Kidney epithelial cell (primary cell): ENCODE measurements at places on chromosomes 2 and 18.

GRCh38 chr2:216057688-216058193 is 23.9 kb downstream of the PECR start:
- peak; percentile 99 for DNase-seq

DNA sequence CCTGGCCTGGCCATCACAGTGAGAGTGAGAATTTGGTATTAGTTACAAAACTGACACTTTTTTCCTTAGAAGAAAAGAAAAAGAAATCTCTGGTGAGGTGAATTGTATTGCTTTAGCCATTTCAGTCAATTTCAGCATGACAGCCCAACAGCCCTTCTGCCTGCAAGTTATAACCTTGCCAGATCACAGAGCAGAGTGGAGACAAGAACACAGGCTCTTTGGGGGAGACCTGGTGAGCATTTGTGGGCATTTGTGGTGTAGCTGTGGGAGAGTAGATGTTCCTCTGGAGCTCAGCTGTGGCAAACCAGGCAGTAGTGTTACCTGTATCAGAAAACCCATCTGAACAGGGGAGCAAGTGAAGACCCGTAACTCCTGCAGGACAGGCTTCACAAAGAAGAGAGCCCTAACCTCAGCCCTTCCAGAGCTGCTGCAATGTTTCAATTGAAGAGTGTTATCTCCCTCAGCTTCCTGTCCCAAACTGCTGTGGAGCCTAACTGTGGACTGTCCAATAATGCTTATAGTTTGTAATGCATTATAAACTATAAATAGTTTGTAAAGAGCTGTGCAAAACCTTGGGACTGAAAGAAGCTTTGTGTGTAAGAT is 22.8 kb upstream of the DLX1 start:
- no peak for DNase-seq

DNA sequence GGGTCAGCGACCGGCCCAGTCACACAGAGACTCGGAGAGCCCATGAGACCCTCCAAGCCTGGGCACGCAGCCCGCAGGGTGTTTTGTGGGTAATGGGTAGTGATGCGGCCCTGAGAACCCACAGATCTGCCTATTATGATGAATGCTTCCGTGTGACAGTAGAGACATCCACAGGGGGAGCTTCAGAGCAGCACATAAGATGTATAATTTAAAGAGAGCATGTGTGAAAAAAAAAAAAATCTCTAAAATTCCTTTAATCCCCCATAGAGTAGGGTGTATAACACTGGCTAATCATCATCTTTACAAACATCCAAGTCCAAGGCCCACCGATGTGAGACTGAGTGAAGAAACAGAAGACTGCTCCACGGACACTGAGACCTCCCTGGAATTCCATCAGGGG is 34.6 kb downstream of the BIN1 start:
- DNase-seq = no peak

GRCh38 chr2:152303951-152304350 is 31.0 kb upstream of the FMNL2 start:
- no peak for DNase-seq

DNA sequence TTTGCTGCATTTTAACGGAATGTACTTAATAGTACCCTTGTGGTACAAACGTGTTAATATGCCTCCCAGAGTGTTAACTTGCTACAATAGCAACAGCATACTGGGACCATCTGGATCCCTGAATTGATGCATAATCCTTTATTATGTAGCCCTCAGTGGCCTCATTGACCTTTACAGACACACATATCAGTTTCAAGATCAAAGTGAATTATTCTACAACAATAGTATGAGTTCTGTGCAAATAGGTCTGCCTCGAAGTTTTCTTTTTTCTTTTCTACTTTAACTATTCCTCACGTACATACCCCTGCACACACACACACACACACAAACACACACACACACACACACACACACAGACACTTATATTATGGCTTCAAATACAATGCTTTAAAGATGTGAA is 1622.1 kb downstream of the LRP1B start:
- no peak for DNase-seq
